ENCODE measurements at places on chromosomes 16 and 17. TPM values are rescaled to one million over a fixed set of nuclear protein-coding genes. Genes with fewer than 3 reads are reported as not detected.

The LRRC46 gene
- 0.13 TPM for total RNA-seq

The TPSAB1 gene
- not detected for total RNA-seq

The MAP2K6 gene
- 1.7 TPM for total RNA-seq

The SERPINF2 gene
- total RNA-seq, result 0.11 TPM

The ATXN2L gene
- 40.0 TPM for total RNA-seq
